ENCODE measurements at places on chromosomes 5 and 9. TPM values are rescaled to one million over a fixed set of nuclear protein-coding genes. Genes with fewer than 3 reads are reported as not detected.

LVRN gene
- not detected for total RNA-seq

LRRC19 gene
- not detected for total RNA-seq

DBN1 gene
- 28.5 TPM for total RNA-seq

PTPRD gene
- total RNA-seq, result 16.2 TPM

KCNIP1 gene
- under 0.01 TPM for total RNA-seq

CDO1 gene
- total RNA-seq, result 0.27 TPM

LHX2 gene
- total RNA-seq, result under 0.01 TPM

C9orf153 gene
- total RNA-seq, result 0.81 TPM

- no peak for DNase-seq
These were observed 146.2 kb upstream of the LRRTM2 start for GRCh38 chr5:139021346-139021745.

DNA sequence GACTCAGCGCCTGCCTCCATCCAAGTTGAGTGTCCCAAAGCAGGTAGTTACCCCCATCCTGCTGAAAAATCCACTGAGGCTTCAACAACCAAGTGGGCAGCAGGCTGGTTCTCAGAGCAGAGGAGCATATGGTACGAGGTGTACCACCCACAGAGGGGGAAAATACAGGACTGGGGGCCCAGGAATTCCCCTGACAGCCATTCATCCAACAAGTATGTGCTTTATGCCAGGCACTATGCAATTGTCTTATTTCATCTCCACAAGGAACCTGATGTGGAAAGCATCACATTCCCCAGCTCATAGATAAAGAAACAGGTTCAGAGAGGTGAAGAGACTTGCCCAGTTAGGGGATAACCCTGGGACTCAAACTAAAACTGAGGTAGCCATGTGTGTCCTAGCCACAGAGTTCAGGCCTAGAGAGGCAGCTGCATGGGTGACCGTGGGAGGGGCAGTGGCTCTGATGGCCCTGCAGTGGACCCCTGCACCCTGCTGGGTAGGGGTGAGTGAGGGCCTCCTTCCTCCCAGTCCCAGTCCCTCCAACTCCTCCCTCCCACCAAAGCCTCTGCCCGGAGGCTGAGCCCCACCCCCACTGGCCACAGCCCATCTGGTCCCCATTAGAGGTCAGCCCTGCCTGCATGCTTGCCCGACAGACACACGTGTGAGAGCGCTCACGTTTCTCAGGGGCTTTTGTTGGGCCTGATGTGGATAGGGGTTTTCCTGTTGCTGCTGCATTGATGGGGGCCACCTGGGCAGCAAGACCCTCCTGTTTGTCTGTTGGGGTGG is 11.5 kb downstream of the PDLIM4 start:
- no peak for DNase-seq

- DNase-seq, result no peak
These were observed 31.7 kb downstream of the MAPKAP1 start for GRCh38 chr9:125674981-125675973.

DNA sequence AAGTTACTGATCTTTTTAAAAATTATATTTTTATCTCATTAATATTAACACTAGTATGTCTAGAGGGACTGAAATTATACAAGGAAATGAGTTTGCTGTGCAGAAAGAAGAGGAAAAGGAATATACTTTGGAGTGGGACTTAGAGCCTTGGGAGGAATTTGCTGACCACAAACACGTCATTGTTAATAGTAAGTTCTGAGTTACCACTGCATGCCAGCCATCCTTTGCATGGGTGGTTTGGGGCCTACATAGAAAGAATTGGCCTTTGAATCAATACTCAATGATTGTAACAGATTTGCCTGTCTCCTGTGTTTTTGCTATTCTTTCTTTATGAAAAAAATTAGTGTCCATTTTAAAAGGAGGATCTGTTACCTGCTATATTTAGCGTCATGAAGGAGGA is 232.6 kb upstream of the TNC start:
- DNase-seq, result no peak

DNA sequence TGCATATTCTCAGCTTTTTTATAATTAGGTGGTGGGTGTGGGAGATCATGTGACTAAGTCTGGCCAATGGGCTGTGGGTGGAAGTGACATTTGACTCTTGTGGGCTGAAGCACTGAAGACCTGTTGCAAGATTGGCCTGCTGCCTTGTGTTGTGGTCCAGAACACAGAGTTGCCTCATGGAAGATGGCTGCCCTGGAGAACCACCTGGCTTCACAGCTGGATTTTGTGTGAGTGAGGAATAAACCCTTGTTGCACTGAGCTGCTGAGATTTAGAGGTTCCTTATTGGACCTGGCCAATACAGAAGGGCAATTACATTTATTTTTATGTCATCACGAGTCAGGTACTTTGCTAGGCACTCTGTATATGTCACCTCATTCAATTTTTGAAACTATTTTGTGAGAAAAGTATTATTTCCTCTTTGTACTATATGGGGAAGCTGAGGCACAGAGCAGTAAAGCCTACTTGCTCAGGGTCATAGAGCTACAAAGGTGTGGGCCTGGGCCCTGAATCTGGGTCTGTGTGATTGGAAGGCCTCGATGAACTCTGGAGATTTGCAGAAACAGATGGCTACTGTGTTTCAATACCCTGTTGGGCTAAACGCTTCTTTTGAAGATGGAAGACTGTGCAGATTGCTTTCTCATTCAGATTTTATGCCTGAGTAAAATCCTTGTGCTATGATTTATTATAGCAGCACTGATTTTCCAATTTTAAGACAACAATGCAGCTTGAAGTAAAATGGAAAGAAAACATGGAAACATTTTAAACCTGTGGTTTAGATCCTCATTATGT is 71.2 kb upstream of the TBC1D2 start:
- DNase-seq, result no peak

GRCh38 chr5:57316798-57317327 is 143.0 kb downstream of the GPBP1 start:
- no peak for DNase-seq

DNA sequence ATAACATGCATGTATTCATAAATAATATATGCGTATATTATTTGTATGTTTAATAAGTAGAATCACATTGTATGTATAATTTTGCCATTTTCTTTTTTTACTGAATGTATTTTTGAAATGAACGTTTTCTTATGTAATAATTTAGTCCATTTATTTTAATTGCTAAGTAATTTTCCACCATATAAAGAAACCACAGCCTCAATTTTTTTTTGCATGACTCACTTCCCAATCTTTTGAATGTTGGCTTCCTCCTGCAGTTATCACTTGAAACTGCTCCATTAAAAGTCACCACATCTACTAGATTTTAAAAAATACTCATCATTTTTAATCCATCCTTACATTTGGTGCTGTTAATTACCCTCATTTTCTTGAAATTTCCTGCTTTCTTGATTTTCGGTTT is 363.3 kb upstream of the MEF2C start:
- DNase-seq, result peak; percentile 49

DNA sequence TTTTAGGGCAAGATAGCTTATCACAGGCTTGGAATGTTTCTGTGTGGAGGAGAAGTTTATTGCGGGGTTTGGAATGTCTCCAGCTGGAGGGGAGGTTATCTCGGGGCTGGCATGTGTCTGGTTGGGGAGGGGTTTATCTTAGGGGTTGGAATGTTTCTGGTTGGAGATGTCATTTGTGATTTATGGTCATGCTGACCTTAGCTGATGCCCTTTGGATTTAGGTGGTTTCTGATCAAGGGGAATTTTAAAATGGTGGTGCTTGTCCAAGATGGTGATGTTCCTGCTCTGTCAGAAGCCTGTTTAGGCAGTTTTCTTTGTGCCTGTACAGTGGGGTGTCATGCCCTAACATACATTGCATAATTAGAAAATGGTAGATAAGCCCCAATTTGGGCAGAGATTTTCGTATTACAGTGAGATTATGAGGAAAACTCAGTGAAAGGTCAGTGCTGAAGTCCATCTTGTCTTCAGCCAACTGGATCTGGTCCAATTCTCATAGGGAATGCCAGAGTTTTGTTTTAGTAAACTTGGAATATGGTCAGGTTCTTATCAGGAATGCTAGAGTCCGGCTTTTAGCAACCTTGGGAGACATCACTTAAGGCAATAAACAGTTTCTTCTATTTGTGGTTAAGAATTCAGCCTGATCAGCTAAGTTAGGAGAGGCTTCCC is 14.3 kb downstream of the CDK20 start:
- no peak for DNase-seq

DNA sequence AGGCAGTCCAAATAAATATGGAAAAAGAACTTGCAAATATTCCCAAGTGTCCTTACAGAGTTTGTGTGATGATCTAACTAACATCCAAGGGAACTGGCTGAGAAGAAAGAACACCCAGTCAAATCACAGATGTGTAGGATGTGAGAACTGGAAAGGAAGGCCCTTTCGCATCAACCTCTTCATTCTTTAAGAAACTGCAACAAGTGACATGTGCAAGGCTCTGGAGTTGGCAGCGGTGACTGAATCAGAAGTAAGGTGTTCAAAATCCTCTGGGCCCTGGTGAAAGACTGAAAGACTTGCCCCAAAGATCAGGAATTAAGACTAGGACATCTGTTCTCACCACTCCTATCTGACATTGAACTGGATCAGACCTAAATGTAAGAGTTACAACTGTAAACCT is 88.7 kb downstream of the RAPGEF1 start:
- DNase-seq, result no peak

DNA sequence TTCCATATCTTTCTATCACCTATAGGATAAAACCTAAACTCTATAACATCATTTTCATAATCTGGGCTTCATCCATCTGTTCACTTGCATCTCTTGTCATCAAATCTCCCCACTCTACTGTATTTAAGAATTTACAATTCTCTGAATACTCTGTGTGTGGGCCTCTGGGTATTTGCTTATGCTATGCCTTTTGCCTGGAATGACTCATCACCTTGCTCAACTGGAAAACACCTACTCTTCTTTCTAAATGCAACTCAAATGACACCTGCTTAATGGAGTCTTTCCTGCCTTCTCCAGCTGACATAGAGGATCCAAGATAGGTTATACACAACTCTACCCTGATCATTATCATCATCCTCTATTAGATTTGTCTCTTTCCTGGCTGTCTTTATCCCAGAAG is 421.7 kb downstream of the SPATA31D1 start:
- DNase-seq, result no peak

DNA sequence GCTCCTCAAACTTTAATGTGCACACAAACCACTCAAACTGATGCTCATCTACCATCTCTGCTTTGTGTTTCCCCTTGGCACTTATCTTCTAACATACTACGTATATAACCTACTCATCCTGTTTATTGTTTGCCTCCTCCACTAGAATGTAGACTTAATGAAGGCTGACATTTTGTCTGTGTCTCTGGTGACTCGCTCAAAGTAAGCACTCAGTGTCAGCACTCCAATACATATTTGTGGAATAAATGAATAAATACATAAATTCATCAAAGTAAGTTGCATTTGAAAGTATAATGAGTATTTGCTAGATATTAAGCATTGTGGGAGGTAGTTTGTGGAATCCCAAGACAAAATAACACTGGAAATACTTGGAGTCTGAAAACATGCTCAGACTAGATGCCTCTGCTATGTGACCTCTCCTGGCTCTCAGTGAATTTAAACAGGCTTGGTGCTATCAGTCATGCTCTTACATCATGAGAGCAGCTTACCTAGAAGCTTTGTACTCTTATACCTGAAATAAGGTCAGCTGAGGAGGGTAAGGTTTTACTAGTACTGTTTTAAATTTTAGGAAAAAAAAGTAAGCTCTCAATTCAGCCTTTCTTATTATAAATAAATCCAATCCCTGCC is 37.0 kb upstream of the RANBP6 start:
- no peak for DNase-seq

DNA sequence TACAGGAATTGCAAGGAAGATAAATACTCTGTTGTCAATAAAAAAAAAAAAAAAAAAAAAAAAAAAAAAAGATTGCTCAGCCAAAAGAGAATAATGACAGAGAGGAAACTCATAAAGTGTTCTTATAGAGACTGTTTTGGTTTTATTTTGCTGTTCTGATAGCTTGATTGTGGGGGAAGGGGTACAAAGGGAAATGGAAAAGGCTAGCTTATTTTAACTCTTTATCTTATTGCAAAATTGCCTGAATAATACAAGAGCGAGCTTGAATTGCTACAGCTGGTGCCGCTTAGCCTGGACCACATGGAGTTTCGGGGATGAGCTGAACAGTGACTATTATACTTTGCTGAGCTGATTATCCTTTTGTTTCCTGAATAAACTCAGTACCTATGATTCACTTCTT is 31.0 kb upstream of the SHISAL2B start:
- no peak for DNase-seq

GRCh38 chr5:111214052-111214742 is 10.0 kb upstream of the CAMK4 start:
- DNase-seq, result no peak

- no peak for DNase-seq
These were observed 14.3 kb upstream of the OLFM1 start for GRCh38 chr9:135073081-135073740.

- no peak for DNase-seq
These were observed 242.6 kb downstream of the DRD1 start for GRCh38 chr5:175201393-175201792.

DNA sequence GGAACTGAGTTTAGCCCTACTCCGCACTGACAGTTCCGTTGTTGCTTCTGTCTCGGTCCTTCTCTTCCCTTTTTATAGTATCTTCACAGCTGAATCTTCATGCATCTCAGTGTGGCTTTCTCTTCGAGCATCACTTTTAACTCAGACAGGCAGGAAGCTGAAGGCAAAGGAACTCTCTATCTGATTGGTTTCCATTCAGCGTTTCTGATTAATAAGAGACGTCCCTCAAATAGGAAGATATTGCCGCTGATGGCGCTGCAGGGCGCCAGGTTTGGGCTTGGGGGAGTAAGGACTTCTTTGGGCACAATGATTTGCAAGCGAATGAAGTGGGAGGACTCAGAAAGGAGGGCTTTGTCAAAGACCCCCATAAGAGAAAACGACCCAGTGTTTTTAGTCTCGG is at the start of gene CDH9:
TSS of gene CDH9 (minus strand) at position 111 of the 400 bp plus-strand sequence. CDS start 50,253 bp downstream, outside the sequence.
- no peak for DNase-seq

- DNase-seq, result no peak
These were observed 31.1 kb upstream of the TRIM14 start for GRCh38 chr9:98150164-98150563.

GRCh38 chr5:56094579-56095361 is 100.0 kb upstream of the IL6ST start:
- no peak for DNase-seq

GRCh38 chr5:115995351-115995750 is 33.1 kb downstream of the LVRN start:
- no peak for DNase-seq

DNA sequence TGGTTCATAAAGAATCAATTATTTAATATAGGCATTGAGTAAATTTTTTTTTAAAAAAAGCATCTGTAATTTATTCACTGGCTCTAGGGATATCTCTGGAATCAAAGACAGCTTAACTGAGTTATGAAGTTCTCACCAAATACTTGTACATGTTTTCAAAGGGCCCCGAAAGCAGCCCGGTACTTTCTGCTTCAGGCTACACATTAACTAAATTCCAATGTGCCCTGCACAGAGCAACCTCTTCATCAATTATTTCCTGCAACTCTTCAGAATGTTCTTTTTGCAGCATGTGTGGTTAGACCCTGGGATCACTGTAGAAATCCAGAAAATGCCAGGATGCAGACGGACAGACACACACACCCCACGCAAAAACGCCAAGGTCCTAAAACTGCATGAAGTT is 209.0 kb downstream of the EFNA5 start:
- no peak for DNase-seq

GRCh38 chr9:36318212-36318802 is 60.1 kb upstream of the GNE start:
- no peak for DNase-seq

All from hematopoietic multipotent progenitor cell (in vitro differentiated cells).